ENCODE measurements at places on chromosomes 11 and 22. TPM values are rescaled to one million over a fixed set of nuclear protein-coding genes. Genes with fewer than 3 reads are reported as not detected.

DNA sequence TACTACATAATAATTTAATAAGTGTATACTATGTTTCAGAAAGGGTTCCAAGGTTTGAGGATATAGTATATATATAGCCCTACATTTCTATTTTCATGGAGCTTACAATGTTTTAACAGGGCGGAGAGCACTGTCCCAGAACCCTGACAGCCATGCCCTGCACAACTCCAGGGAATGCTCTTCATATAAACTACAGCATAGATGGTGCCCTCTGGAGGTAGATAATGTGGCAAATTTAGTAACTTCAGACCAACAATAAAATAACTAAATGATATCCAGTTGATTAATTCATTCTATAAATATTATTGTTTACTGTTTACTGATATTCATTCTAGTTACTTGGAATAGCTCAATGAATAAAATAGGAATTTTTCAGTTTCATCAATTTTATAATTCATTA lies 693.7 kb upstream of the CCDC179 start:
- DNase-seq = no peak

The SLC5A4 gene
- not detected for total RNA-seq

DNA sequence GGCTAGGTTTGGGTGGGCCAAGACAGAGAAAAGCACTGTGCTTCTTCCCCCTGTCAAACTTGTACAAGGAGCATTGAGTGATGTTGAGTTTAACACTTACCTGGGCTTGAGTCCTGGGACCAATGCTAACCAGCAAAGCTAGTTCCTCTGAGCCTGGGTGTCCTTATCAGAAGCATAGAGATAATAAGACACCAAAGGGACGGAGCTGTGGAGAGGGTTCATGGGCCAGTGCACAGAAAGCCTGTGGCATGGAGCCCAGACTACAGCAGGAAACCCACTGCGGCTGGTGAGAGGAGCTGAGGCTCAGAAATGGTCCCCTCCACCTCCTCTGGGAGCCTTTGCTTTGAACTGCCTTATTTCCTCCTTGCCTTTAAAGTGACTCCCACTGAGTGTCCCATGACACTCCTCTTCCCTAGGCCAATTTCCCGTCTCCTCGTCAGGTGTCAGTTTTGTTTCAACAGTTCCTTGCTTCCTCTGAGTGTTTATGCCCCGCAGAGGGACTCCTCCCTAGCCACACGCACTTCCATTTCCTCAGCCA lies 9.4 kb downstream of the SLCO2B1 start:
- DNase-seq = no peak

DNA sequence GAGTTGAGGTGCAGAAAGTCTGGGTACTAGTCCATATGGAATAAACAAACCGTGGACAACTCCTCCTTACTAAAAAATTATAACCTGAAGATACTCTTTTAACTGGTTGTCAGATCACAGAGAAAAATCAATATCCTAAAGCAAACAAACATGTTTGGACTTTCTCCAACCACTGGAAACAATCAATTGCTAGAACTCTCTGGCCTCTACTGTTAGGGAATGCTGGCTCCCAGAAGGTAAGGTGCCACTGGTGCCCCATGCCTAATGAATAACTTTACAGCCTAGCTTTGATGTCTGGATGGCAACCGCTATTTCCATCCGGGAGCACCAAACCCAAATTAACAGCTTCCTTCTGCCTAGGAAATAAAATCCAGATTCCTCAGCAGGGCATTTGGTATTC lies 74.5 kb downstream of the AMBRA1 start:
- no peak for DNase-seq

DNA sequence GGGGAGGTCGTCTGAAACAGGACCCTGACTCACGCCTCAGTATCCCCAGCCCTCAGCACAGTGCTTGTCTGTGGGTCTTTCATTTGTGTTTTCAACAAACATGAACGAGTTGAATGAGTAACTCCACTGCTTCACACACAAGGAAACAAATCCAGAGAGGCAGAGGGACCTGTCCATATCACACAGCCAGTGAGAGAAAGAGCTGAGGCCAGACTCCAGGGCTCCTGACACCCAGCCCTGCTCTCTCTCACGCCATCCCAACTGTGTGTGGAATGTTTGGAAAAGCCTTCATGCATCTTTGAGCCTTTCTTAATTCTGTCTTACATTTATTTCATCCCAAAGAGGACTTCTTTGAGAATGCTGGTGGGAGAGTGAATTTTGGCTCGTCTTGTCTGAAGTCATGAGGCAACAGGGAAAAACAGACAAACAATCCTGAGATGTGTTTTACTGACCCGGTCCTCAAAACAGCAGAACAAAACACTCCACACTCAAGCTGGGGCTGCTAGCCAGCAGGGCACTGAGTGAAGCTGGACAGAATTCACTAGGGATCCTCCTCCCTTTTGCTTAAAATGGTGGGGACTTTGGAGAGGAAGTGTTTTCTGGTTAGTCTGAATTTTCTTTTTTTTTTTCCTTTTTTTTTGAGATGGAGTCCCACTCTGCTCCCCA lies 19.7 kb upstream of the ALG8 start:
- no peak for DNase-seq

- no peak for DNase-seq
These were observed 1.1 kb downstream of the EWSR1 start for GRCh38 chr22:29269230-29269604.

- DNase-seq = peak; percentile 87
These were observed 41.8 kb downstream of the OSBPL5 start for GRCh38 chr11:3123305-3123704.

DNA sequence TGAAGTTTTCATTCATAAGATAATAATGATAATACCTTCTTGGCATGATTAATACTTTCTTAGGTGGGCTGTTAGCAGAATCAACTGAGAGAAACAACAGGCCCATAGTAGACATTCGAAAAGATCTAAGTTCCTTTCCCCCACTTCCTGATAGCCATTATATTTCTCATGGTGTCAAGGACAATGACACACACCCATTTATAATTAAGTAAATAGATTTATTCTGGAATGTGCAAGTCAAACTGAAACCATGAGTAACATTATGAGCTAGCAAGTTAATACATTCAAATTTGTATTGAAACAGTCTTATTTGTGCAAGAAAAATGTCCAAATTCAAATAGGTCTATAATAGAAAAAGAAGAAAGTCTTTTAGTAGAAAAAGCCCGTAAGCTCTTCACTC lies 301.1 kb downstream of the GUCY1A2 start:
- DNase-seq = no peak

The RFPL1 gene
- total RNA-seq = not detected

The OR8J1 gene
- not detected for total RNA-seq

The WT1 gene
- 3.1 TPM for total RNA-seq

GRCh38 chr11:39374963-39375698 lies 2084.3 kb downstream of the LRRC4C start:
- no peak for DNase-seq

DNA sequence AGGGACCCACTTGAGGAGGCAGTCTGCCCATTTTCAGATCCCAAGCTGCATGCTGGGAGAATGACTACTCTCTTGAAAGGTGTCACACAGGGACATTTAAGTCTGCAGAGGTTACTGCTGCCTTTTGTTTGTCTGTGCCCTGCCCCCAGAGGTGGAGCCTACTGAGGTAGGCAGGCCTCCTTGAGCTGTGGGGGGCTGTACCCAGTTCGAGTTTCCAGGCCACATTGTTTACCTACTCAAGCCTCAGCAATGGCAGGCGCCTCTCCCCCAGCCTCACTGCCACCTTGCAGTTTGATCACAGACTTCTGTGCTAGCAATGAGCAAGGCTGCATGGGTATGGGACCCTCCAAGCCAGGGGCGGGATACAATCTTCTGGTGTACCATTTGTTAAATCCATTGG lies 126.0 kb downstream of the OR4A5 start:
- no peak for DNase-seq

GRCh38 chr11:75677275-75677674 lies 8.4 kb upstream of the MAP6 start:
- no peak for DNase-seq

- no peak for DNase-seq
These were observed 802.7 kb downstream of the METTL15 start for GRCh38 chr11:28910926-28911325.

The TSPO gene
- total RNA-seq = 136 TPM

The GVQW3 gene
- total RNA-seq = 1.9 TPM

The SLC22A8 gene
- not detected for total RNA-seq

GRCh38 chr11:34192481-34193401 lies 87.3 kb downstream of the NAT10 start:
- DNase-seq = peak; percentile 79

- DNase-seq = no peak
These were observed 333.7 kb downstream of the FAT3 start for GRCh38 chr11:92558323-92558722.

GRCh38 chr11:78156127-78156844 lies 16.9 kb upstream of the ALG8 start:
- no peak for DNase-seq

The MMP12 gene
- total RNA-seq = not detected

The CEP164 gene
- 4.7 TPM for total RNA-seq

DNA sequence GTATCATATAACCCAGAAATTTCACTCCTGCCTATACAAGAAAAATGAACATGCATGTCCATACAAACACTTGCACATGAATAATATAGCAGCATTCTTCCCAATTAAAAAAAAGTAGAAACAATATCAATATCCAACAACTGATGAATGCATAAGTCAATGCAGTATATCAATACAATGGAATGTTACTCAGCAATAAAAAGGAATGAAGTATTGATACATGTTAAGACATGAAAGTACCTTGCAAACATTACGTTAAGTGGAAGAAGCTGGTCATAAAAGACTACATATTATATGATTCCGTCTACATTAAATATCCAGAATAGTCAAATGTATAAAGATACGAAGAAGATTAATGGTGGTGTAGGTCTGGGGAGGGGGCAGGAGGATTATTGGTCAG lies 73.9 kb upstream of the DRD2 start:
- DNase-seq = no peak

DNA sequence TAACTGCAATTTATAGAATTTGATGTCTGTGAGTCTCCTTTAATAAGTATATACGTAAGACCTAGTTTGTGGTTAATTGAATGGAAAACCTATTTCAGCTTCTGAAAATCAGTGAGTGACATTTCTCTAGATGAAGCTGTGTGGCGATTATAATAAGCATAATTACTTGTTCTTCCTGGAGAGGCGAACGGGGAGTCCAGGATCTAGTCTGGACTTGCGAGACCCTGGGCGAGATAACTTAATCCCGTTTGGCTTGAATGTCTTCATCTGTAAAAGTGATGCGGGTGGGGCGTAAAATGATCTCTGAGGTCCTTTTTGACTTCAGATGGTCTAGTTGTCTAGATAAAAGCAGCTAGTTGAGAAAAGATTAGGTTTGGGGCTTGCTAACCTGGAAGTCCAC lies 1.1 kb downstream of the PRRG4 start:
- no peak for DNase-seq

- peak; percentile 54 for DNase-seq
These were observed 10.8 kb downstream of the TMEM258 start for GRCh38 chr11:61781585-61781984.

DNA sequence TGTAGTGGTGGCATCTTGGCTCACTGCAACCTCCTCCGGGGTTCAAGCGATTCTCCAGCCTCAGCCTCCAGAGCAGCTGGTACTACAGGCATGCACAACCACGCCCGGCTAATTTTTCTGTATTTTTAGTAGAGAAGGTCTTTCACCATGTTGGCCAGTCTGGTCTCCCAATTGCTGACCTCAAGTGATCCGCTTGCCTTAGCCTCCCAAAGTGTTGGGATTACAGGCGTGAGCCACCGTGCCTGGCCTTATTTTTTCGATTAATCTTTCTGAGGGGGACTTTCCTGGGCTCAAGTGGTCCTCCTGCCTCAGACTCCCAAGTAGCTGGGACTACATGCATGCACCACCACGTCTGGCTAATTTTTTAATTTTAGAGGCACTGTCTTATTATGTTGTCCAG lies 5.6 kb downstream of the SNU13 start:
- no peak for DNase-seq

All from Right ventricle myocardium inferior (tissue), 1 donor.